ENCODE measurements at places on chromosomes 3 and 15.
A peak's percentile ranks its signal among the peaks of the same experiment; 100 is the strongest.

GRCh38 chr3:186998937-186999368 is 68.6 kb downstream of the ST6GAL1 start:
- no peak for DNase-seq

- DNase-seq: no peak
Measured at GRCh38 chr3:62708638-62709373, 166.4 kb downstream of the CADPS start.

GRCh38 chr3:37546876-37547275 is 314.8 kb upstream of the CTDSPL start:
- no peak for DNase-seq

GRCh38 chr3:187871204-187871591 is 125.9 kb upstream of the BCL6 start:
- DNase-seq: no peak

DNA sequence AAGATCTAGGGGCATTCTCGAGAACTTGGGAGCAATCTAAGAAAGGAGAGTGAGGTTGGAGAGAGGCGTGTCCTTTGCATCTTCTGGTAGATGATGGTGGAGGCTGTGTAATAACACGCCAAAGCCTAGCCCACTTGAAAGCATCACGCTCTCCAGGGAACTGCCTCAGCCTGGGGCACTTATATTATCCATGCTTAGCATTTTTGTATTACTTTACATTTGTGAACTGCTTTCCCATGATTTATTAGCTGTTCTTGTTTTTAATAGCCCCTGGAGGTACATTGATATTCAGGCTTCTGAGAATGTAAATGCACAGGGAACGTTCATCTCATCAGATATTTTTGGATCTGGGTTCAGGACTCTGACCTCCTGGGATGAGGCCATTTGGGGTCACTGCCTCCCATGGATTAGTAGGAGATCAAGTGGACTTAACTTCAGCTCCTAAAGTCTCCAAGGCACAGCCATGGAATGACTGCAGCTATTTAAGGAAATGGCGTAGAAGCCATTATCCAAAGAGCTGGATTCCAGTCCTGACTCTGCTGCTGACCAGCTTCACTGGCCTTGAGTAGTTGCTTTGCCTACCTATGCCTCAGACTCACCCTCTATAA is 124.9 kb downstream of the LPP start:
- no peak for DNase-seq

GRCh38 chr3:134928819-134929218 is 133.8 kb downstream of the EPHB1 start:
- no peak for DNase-seq

GRCh38 chr3:179716811-179717210 is 64.0 kb downstream of the USP13 start:
- no peak for DNase-seq

- no peak for DNase-seq
Measured at GRCh38 chr15:100033140-100033857, 300.1 kb upstream of the LYSMD4 start.

GRCh38 chr15:80996247-80996646 is 4.5 kb upstream of the TLNRD1 start:
- DNase-seq: no peak

GRCh38 chr3:63179862-63180522 is 98.1 kb upstream of the SYNPR start:
- DNase-seq: no peak

DNA sequence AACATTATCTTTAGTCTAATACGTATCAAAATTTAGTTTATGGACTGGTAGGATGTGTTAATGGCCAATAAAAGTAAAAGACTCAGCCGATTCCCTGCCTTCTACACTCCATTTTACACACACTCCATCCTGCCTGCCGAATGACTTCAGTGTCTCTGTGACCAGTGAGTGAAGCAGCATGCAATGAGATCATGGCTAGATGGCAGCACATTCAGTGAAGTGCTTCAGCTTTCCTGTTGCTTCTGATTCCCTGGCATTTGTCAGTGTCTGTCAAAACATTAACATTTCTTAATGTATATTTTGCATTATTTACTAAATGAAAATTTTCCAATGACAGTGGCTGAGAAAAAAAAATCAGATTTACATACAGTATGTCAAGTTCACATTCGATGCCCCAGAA is 412.0 kb downstream of the FHIT start:
- DNase-seq: no peak

- DNase-seq: no peak
Measured at GRCh38 chr15:60213377-60214000, 184.3 kb downstream of the ANXA2 start.

GRCh38 chr3:43180694-43181093 is 74.8 kb upstream of the POMGNT2 start:
- no peak for DNase-seq

DNA sequence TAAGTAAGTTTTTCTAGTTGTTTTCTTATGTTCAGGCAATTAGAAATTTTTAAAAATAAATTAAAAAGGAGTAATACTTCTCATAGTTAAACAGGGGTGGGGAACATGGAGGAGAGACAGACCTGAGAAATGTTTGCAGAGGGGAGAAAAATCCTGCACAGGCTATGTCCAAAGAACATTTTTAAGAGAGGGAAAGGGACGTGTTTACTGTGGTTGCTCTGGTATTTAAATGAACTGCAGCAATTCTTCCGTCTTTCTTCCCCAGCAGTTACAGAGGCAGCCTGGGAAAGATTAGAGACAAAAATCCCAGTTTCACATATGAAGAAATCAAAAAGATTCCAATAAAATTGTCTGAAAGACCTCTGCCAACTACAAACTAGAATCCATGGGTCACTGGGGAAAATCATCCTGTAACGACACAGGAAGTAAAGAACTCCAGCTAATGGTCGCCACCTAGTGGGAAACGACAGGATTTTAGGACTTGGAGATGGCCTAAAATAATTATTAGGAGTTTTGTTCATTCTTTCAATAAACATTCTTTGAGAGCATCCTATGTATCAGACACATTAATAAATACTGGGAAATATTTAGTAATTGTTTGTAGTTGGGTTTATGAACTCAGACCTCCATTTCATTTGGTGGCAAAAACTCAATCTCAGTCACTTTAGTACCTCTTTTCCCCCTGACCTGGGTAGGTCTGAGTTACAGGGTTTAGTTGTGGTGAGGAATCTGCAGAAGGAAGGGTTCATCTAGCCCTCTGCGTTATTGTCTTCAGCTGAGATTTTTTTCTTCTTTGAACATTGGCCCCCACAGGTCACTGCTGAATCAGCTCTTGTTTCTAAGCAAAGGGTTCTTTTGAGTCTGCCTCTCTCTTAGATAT is 69.9 kb upstream of the GOLIM4 start:
- DNase-seq: peak; percentile 56

DNA sequence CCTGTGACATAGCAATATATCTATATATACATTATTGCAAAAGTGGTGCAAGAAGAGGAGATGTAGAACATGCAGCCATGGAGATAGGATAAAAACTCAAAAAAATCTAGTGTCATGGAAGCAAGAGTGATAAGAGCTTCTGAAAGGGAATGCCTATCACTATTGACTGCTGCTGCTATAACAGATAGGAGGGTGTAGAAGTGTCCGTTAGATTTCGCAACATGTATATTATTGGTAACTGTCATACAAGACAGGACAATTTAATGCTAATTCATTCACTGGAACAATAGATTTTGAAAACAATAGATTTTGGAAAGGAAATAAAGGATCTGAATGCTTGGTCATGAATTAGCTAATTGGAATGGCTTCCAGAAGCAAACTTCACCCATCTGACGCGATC is 224.5 kb downstream of the ZNF385D start:
- no peak for DNase-seq
